EL (cell line): ENCODE measurements at places on chromosomes 12 and 14.

GRCh38 chr12:72269491-72269890, 2.7 kb upstream of the TRHDE start:
- DNase-seq = peak; percentile 26

GRCh38 chr12:3655328-3655900, 97.5 kb downstream of the CRACR2A start:
- DNase-seq = peak; percentile 11

DNA sequence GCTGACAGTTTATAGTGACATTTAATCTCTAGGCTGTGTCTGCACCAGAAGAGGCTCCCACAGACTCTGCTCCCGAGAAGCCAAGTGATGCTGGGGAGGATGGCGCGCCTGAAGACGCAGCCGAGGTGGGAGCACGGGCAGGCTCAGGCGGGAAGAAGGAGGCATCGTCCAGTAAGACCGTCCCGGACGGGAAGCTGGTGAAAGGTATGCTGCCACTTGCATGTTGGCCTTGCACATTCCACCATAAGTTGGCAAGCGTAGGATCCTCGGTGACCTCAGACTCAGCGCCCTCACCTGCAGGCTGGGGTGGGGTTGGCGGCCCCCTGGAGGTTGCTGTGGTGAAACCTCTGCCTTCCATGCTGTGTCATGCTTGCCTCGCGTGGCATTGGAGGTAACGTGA, 45.6 kb downstream of the SFSWAP start:
- DNase-seq = no peak

DNA sequence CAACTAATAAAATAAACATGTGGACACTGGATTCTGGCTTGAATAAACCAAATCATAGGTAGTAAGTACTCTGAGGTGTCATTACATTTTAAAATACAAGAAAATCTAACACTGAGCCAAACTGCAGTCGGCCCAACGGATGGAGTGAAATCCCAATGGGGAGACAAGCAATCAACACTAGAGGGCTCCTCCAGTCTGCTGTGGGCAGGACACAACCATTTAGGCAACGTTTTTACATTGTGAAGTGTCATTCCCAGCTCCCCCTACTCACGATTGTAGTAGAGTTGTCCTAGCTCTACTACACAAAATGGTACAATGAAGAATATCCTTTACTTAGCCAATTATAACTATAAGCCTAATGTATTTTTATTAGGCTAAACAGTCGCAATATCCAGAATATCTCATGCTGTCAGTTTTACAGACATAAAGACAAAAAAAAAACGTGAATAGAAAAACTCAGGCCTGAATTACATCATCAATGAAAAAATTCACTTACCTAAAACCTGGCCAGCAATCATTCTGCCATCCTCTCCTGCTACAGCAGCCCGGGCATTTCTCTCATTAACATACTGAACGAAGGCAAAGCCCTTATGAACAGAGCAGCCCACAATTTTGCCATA, 35.7 kb downstream of the HNRNPC start:
- DNase-seq = no peak

DNA sequence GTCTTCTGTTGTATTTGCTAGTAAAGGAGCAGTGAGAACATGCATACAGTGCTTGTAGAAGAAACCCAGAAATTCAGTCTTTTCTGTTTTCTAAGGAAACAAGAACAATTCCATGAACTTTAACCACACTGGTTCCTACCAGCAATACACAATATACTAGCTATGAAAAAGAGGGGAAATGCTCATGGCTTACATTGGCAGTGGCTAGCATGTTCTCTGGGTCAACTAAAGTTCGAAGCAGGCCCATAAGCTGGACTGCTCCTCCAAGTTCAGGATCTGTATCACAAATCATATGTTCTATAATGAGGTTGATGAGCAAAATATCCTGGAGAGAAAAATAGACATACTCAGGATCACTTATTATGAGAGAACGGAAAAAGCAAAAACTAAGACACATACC, 37.1 kb downstream of the PPP4R3A start:
- no peak for DNase-seq

DNA sequence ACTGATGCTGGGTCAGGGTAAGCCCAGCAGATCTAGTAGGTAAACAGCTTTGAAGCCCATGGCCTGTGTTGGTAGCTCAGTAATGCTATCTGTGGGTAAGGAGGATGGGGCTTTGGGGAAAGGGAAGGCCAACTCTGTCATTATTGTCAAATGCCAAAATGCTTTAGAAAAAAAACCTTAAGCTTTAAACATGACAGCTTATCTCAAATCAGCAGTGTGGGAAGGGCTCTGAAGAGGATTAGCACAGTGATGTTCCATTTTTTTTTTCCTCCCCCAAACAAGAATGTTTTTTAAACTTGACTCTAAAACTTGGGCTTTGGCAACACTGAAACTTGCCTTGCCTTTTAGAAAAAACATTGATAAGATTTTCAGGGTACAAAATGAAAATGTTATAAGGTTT, 11.7 kb downstream of the DAAM1 start:
- DNase-seq = no peak

- DNase-seq = no peak
These were observed 4.7 kb downstream of the ACVRL1 start for GRCh38 chr12:51911788-51912711.

GRCh38 chr12:95055057-95055456, 18.4 kb downstream of the NR2C1 start:
- no peak for DNase-seq

GRCh38 chr12:69851976-69852375, 26.9 kb downstream of the MYRFL start:
- DNase-seq = peak; percentile 49

GRCh38 chr14:76514213-76514998, 138.5 kb downstream of the ESRRB start:
- DNase-seq = no peak

DNA sequence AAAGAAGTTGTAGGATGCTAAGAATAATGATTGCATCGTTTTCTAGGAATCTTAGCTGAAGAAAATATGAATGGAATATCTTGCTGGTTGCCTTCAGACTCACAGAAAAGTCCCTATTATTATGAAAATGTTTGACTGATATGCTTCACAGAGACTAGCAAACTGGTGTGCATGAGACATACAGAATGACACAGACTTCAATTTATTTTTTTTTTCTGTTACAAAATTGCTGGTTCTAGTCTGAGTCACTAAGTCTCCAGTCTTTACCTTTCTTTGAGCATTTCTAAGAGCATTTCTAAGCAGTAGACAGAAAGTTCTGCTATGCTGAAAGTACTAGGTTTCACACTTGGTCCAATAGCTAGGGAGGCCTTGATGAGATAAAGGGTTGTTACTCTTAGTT, 377.6 kb upstream of the ATP2B1 start:
- DNase-seq = peak; percentile 20

- no peak for DNase-seq
These were observed 28.7 kb upstream of the PLD4 start for GRCh38 chr14:104895786-104896661.

DNA sequence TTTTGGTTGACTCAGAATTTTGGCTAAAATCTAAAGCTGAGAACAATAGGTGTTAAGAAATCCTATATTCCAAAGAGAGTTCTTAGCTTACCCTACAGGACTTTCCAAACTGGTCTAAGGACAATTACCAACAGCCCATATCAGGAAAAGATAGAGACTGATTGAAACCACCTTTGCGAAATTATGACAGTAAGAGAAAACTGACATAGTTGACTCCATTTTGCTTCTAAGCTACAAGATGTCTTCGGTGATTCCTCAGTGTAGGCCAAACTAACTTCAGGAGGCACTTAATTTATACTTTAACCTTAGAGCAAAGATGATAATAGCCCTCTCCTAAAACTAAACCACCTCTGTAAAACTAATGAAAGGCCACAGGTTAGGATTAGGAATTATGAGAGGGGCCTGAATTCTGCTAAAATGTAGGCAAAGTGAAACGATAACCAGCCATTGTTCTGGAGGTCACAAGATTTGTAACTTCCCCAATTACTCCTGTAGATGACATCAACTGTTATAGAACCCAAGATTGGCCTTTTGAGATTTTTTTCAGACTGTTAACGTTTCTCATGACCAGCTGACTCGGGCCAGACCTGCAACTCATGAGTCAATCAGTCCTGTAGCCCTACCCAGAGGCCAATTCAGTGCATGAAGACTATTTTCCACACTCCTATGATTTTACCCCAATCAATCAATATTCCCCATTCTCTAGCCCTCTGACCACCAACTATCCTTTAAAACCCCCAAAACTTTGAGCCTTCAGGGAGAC, 43.0 kb downstream of the KLRG1 start:
- DNase-seq = no peak

- DNase-seq = no peak
These were observed 38.8 kb downstream of the EVL start for GRCh38 chr14:100104006-100104352.

DNA sequence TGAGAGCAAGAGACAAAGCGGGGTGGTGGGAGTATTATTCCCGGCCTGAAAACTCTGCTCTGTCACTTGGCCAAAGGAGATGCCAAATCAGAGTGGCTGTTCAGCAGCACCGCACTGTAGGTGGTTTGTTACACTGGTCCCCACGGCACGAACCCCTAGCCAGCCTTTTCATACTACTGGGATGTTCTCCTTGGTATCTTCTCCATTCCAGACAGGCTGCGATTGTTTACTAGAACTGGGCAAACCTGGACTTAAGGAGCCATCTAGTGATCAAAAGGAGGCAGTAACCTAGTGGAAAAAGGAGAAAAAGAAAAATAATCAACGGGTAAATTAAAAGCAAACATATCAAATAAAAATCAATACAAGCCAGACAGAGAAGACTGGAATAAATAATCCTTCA, 58.9 kb upstream of the TMTC2 start:
- DNase-seq = peak; percentile 5

DNA sequence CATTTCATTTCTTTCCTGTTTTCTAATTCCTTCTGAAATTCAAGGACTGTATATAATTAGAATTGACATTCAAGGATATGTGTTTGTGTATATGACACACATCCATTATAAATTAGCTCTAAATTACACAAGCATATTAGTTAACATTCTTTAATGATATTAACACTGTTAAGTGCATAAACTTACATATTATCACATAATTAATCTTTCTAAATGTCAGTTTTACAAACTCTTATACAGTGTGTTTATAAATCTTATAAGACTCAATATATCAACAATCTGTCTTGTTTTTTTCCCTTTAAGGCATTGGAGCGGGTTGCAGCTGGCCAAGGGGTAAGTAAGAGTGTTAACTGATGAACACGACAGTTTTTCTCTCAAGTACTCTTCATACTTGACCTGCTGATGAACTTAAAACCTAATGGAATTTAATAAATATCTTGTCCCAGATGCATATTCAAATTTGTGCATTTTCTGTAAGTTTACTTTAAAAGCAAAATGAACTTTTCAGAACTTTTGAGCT, 76.1 kb downstream of the METTL25 start:
- DNase-seq = no peak

DNA sequence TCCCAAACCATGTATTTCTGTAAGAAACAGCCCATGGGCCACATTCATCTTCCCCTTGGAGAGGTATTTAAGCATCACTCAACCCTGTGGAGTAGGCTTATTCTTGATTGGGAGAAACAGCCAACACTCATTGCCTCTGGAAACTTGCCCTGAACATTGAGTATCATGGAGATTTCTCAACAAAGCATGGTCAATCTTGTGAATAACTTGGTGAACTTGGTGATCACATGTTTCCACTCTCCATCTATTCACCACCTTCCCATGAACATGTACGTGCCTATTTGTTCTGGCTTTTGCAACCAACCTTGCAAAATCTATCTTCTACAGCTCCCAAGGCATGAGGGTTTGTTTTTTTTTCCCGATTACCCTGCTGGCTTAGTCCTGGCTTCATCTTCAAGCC, 163.2 kb downstream of the PAH start:
- DNase-seq = no peak

GRCh38 chr14:33932576-33933345, 18.1 kb downstream of the EGLN3 start:
- no peak for DNase-seq

DNA sequence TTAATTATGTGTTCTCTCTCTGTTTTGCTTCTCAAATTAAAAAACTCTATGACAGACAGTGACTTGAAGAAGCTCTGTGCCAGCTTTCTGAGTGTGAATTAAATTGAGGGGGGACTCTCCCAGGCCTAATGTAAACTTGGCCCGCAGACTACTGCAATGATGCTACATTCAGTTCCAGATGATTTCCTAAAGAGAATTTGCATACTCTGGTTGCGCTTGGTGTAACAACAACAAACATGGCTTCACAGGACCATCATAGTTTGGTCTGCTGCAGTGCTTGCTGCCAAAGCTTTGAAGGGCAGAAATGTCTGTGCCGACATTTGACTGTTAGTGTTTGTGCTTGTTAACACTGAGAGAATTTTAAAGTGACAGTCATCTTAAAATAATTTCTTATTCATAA, 25.0 kb downstream of the CFAP54 start:
- DNase-seq = no peak

DNA sequence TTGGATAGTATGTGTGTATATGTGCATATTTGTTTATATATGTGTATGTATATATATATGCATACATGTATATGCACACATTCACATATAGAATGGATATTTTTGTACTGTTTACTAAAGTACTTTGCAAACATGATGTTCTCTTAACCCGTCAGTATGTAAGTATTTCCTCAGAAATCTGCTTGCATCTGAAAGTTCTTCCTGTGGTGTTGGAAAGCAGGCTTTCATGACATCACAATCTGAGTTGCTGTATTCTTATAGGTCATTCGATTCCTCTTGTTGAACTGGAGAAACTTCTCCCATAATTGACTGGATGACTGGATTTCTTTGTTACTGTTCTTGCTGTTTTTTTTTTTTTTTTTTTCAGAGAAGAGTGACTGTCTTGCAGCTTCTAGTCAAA, 29.1 kb downstream of the GABARAPL1 start:
- DNase-seq = no peak

GRCh38 chr14:103663506-103663905, 34.5 kb downstream of the KLC1 start:
- DNase-seq = no peak

DNA sequence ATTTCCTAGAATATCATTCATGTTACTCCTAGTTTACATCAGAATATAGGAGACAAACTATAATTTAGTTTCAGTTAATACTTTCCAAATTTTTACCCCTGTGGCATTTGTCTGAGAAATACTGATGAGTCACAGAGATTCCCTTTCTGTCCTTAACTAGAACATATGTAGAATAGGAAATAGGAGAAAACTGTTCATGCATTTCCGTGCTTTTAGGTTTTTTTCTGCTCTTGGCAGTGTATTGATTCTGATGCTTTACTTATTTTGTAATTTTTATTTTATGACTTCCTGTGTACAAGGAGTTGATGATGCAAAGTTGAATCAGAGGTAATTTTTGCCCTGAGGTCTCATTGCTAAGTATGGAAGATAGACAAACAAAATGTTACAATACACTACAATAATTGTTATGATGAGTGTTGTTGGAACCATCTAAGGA, 23.0 kb downstream of the MNAT1 start:
- peak; percentile 81 for DNase-seq

- DNase-seq = no peak
These were observed 23.8 kb upstream of the PYROXD1 start for GRCh38 chr12:21413369-21414277.

DNA sequence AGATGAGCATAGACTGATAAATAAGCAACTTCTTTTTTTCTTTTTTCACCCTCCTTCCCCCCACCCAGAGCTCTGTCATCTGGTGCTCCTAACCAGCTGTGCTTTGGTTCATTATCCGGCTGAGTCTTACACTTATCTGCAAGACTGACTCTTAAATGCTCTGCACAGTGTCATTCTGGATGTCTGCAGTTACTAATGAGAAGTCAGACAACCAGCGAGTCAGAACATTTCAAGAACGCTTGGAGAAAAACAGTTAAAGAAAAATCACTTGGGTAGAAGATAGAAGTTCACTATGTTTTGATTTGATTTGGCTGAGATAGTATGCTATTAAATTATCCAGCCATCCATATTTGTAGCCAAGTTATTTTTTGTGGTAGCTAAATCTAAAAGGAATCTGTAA, 328.9 kb upstream of the PRICKLE1 start:
- DNase-seq = no peak

- no peak for DNase-seq
These were observed 12.1 kb upstream of the GALNT9 start for GRCh38 chr12:132341318-132342050.
